Activated CD8-positive, alpha-beta memory T cell treated with anti-CD3 and anti-CD28 coated beads, Interleukin-2, amount 10 ng/mL, durations not matched to agents 7 days and 5 days (primary cell): ENCODE measurements at places on chromosomes 3 and 15. TPM values are rescaled to one million over a fixed set of nuclear protein-coding genes. Genes with fewer than 3 reads are reported as not detected.

DNA sequence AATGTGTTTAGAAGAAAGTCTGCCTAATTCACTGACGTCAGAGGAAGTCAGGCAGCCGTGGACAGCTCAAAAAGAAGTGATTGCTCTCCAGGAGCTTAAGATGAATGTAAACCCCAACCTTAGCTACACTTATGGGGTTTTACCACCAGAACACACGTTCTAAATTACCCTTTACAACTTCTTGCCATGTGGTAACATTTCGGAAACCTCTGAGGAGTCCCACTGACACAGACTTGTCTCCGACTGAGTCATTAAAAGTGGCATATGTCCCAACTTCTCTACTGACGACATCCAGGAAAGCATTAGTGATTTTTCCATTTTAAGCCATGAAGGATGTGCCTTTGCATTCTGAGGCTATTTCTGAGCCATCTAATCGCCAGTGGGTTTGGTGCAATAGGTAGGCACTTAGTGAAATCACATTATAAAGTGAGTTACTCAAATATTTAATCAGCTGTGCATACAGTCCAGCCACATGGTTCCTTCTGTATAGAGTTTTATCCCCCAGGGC is 32.4 kb downstream of the C2CD4A start:
- peaks cover 5% of the 10 kb centered on the region for H3K27me3 ChIP-seq
- H3K4me3 ChIP-seq = no peak overlapping the region
- DNase-seq = no peak
- H3K27ac ChIP-seq = no peak overlapping the region
- H3K4me1 ChIP-seq = no peaks in the 10 kb centered on the region

GRCh38 chr3:197936819-197937384 is 13.1 kb upstream of the RPL35A start:
- H3K27me3 ChIP-seq = no peaks in the 10 kb centered on the region
- H3K27ac ChIP-seq = no peak overlapping the region

- H3K36me3 ChIP-seq = no peaks in the 10 kb centered on the region
- DNase-seq = no peak
- peak overlapping the region; percentile 19 for H3K27ac ChIP-seq
- H3K27me3 ChIP-seq = no peaks in the 10 kb centered on the region
- H3K4me1 ChIP-seq = peaks cover 16% of the 10 kb centered on the region
Measured at GRCh38 chr15:73946795-73947370, 20.6 kb downstream of the LOXL1 start.

DNA sequence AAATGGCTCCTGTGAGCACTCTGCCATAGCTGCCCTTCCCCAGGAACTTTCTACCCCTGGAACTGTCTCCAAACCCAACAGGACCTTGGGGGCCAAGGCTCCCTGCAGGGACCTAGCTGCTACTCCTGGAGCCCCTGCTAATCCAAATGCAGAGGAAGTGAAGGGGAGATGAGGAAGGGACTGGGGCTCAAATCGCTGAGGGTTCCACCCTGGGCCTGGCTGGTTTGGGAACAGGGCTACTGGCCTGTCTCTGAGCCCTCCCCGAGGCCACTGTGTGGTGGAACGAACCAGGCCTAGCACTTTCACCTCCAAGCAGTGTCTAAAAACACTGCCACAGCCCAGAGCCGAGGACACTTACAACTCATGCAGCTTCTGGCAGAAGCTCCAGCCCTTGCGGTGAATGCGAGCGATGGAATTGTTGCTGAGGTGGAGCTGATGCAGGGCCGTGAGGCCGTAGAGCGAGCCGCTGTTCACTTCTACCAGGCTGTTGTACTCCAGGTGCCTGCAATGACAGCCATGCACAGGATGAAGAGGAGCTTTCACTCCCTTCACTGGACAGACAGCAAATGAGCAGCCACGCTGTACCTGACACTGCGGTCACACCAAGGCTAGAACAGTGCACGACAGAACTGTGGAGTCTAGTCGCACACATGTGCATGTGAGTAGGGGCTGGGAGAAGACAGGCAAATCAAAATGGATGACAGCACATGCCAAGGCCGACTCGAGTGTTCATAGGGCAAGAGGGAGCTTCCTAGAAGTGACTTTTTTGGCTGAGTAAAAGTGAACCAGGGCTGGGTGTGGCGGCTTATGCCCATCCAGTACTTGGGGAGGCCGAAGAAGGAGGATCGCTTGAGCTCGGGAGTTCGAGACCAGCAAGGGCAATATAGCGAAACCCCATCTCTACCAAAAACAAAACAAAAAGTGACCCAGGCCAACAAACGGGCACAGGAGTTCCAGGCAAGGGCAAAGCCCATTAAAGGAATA is 90.8 kb downstream of the LRIG1 start:
- no peak overlapping the region for H3K4me3 ChIP-seq
- H3K27ac ChIP-seq = no peak overlapping the region
- DNase-seq = no peak
- H3K27me3 ChIP-seq = no peaks in the 10 kb centered on the region
- peaks cover 21% of the 10 kb centered on the region for H3K4me1 ChIP-seq
- peaks cover 11% of the 10 kb centered on the region for H3K36me3 ChIP-seq

DNA sequence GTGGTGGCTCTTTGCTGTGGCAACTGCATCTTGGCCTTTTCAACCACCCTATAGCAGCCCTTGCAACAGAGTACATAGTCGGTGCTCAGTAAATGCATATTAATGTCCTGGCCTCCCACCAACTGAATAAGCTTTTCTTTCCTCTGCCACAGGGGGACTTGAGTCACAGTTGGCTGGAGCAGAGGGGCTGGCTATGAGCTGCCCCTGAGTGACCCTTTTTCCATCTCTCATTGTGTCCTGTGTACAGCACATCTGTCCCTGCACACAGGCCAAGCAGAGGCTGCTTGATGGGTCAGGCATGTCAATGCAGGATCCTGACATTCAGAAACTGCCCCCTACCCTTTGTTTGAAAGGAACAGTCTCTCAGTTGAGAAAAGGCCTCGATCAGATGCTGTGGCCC is 22.4 kb downstream of the SPSB4 start:
- H3K36me3 ChIP-seq = no peaks in the 10 kb centered on the region
- no peak overlapping the region for H3K27ac ChIP-seq
- no peak overlapping the region for H3K4me3 ChIP-seq
- H3K4me1 ChIP-seq = no peaks in the 10 kb centered on the region
- no peaks in the 10 kb centered on the region for H3K27me3 ChIP-seq
- DNase-seq = no peak

- H3K4me3 ChIP-seq = no peak overlapping the region
- H3K36me3 ChIP-seq = peaks cover 25% of the 10 kb centered on the region
Measured at GRCh38 chr15:30979457-30979856, 12.0 kb downstream of the MTMR10 start.

- no peaks in the 10 kb centered on the region for H3K36me3 ChIP-seq
- H3K27ac ChIP-seq = no peak overlapping the region
Measured at GRCh38 chr15:70217226-70218160, 119.8 kb upstream of the TLE3 start.

- H3K27me3 ChIP-seq = peaks cover 18% of the 10 kb centered on the region
- no peak for DNase-seq
- peak within 1 kb of the TSS; percentile 69 for H3K27ac ChIP-seq
- peak within 1 kb of the TSS; percentile 70 for H3K4me3 ChIP-seq
- peaks cover 2% of the 10 kb centered on the region for H3K36me3 ChIP-seq
- peaks cover 16% of the 10 kb centered on the region for H3K4me1 ChIP-seq
Measured at GRCh38 chr3:191329654-191330529, at the start of gene UTS2B. UTS2B (minus strand) TSS chr3:191330526; CDS start chr3:191282189, 48,337 bp downstream.

GRCh38 chr3:146928421-146929059 is 323.4 kb upstream of the PLSCR5 start:
- H3K4me3 ChIP-seq = no peak overlapping the region
- H3K4me1 ChIP-seq = no peaks in the 10 kb centered on the region
- no peaks in the 10 kb centered on the region for H3K36me3 ChIP-seq
- no peaks in the 10 kb centered on the region for H3K27me3 ChIP-seq
- H3K27ac ChIP-seq = no peak overlapping the region

DNA sequence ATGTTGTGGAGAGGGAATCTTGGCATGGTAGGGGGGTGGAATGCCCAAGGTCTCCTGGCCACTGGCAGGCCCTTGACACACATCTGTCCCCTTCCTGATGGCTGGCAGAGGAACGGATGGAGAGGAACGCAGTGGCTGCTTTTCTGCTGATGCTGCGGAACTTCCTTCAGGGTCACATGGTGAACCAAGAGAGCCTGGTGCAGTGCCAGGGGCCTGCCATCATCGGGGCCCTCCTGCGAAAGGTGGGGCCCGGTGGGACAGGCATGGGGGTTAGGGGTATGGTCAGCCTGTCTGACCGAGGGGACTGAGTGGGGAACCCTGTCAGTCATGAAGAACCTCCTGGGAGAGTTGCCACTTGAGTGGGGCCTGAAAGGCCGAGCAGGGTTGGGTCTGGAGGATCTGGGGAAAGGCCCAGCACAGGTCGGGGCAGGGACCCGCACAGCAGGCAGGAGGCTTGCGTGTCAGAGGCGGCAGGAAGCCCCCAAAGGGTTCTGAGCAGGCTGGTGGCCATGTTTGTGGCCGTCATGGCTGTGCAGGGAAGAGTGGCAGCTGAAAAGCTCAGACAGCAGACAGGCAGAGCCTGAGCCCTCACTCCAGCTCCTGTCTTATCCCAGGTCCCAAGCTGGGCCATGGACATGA is 18.1 kb downstream of the NBEAL2 start:
- DNase-seq = no peak
- H3K4me1 ChIP-seq = peaks cover 22% of the 10 kb centered on the region
- no peaks in the 10 kb centered on the region for H3K27me3 ChIP-seq

DNA sequence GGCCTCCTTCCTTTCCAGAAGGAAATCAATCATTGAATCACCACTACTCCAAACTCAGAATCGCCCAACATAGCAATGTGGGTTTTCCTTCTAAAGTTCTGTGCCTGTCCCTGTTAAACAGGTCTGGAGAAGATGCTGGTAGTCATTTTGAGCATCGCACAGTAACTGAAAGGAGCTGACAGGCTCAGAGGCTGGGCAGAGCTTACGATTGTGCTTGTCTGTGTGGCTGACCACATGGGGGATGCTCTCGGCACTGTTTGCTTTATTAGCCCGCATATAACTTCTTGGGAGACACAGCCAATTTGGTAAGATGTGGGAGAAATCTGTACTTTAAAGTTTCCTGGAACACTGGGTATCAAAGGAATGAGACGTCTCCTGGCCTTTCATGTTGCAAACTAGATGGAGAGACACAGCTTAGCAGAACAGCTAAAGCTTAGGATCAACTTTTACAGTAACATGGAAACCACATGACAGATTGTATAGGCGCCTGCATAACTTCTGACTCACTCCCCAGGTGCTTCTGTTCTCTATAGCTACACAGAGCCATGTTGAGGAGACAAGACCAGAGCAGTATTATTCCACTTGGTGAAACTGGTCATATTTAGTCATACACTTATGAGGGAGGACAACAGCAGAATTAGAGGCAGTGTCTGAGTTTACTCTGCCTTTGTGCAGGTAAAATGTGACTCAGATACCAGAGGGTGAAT is 374.1 kb downstream of the RORA start:
- no peak overlapping the region for H3K4me3 ChIP-seq
- H3K4me1 ChIP-seq = peaks cover 7% of the 10 kb centered on the region

- peaks cover 5% of the 10 kb centered on the region for H3K36me3 ChIP-seq
- H3K4me1 ChIP-seq = peaks cover 21% of the 10 kb centered on the region
- DNase-seq = no peak
- H3K27me3 ChIP-seq = no peaks in the 10 kb centered on the region
- H3K4me3 ChIP-seq = no peak overlapping the region
- H3K27ac ChIP-seq = peak overlapping the region; percentile 38
Measured at GRCh38 chr3:32249184-32249782, 10.8 kb downstream of the CMTM8 start.

- H3K4me3 ChIP-seq = no peak overlapping the region
- H3K27me3 ChIP-seq = no peaks in the 10 kb centered on the region
- DNase-seq = no peak
- no peaks in the 10 kb centered on the region for H3K4me1 ChIP-seq
- H3K27ac ChIP-seq = no peak overlapping the region
- H3K36me3 ChIP-seq = peaks cover 54% of the 10 kb centered on the region
Measured at GRCh38 chr3:13335059-13335458, 85.1 kb downstream of the NUP210 start.

GRCh38 chr3:42159706-42160472 is 68.7 kb downstream of the TRAK1 start:
- H3K36me3 ChIP-seq = peaks cover 1% of the 10 kb centered on the region
- DNase-seq = peak; percentile 78
- H3K4me1 ChIP-seq = peaks cover 42% of the 10 kb centered on the region
- peak overlapping the region; percentile 45 for H3K4me3 ChIP-seq

GRCh38 chr3:13879946-13880810 is at the start of gene WNT7A:
WNT7A (minus strand) TSS chr3:13880071; CDS start chr3:13879816, 255 bp downstream.
- peaks cover 3% of the 10 kb centered on the region for H3K4me1 ChIP-seq
- H3K27ac ChIP-seq = no peak within 1 kb of the TSS
- peak; percentile 56 for DNase-seq
- H3K36me3 ChIP-seq = no peaks in the 10 kb centered on the region

- no peak overlapping the region for H3K4me3 ChIP-seq
- no peak overlapping the region for H3K27ac ChIP-seq
- H3K4me1 ChIP-seq = no peaks in the 10 kb centered on the region
- no peaks in the 10 kb centered on the region for H3K36me3 ChIP-seq
Measured at GRCh38 chr3:3221528-3221927, 42.0 kb upstream of the CRBN start.

DNA sequence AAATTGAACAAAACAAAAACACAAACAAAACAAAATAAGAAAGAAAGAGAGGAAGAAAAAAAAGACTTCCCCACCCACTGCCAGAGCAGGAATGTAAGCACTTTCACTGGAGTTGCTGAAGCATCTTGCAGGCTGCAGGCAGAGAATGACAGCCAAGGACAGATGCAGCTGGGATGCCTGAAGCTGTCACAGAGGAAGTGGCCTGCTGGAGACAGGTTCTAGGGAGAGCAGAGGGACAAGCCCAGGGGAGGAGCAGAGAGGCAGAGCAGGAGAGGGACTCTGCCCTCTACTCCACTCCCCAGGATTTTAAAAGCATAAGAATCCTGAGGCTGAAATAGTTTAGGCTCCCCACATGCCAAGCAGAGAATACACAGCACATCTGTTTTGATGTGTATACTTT is 326.2 kb downstream of the TUSC7 start:
- H3K4me1 ChIP-seq = no peaks in the 10 kb centered on the region
- H3K4me3 ChIP-seq = no peak overlapping the region
- no peaks in the 10 kb centered on the region for H3K27me3 ChIP-seq

DNA sequence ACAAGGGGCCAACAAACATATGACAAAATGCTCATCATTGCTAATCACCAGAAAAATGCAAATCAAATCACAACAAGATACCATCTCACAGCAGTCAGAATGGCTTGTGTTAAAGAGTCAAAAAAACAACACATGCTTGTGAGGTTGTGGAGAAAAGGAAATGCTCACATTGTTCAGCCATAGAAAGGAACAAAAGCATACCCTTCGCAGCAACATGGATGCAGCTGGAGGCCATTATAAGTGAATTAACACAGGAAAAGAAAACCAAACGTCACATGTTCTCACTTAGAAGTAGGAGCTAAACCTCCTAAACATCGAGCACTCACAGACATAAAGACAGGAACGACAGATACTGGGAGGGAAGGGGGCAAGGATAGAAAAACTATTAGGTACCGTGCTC is 678.4 kb upstream of the GRM7 start:
- no peaks in the 10 kb centered on the region for H3K27me3 ChIP-seq
- no peaks in the 10 kb centered on the region for H3K4me1 ChIP-seq
- H3K36me3 ChIP-seq = no peaks in the 10 kb centered on the region
- no peak for DNase-seq

ALPK3 gene
- 0.35 TPM for total RNA-seq

DVL3 gene
- total RNA-seq = 42.6 TPM

MYL3 gene
- total RNA-seq = not detected

POC1A gene
- 29.3 TPM for total RNA-seq

FETUB gene
- not detected for total RNA-seq

PIF1 gene
- total RNA-seq = 85.5 TPM

CHRM5 gene
- total RNA-seq = not detected

CAPN3 gene
- total RNA-seq = 3.6 TPM

CTXND1 gene
- not detected for total RNA-seq

GNAT1 gene
- not detected for total RNA-seq

BOC gene
- total RNA-seq = not detected

SLC28A1 gene
- not detected for total RNA-seq

TMEM158 gene
- 0.35 TPM for total RNA-seq
